ENCODE measurements at places on chromosomes 13 and 19.

DNA sequence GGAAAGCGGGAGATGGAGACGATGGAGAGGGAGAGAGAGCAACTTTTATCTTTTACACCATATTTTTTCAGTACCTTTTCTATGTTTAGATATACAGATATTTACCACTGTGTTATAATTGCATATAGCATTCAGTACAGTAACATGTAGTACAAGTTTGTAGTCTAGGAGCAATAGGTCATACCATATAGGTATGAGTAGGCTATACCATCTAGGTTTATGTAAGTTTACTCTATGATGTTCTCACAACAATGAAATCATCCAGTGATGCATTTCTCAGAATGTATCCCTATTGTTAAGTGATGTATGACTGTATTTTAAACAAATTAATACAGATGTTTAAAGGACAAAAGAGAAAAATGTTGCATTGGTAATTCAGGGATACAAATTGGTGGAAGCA, 136.1 kb downstream of the PDS5B start:
- DNase-seq = no peak

GRCh38 chr13:113069861-113070805, 35.5 kb upstream of the F7 start:
- no peak for DNase-seq

GRCh38 chr19:19338082-19338481, 17.5 kb downstream of the MAU2 start:
- no peak for DNase-seq

GRCh38 chr13:97112446-97113152, 109.5 kb upstream of the MBNL2 start:
- no peak for DNase-seq

DNA sequence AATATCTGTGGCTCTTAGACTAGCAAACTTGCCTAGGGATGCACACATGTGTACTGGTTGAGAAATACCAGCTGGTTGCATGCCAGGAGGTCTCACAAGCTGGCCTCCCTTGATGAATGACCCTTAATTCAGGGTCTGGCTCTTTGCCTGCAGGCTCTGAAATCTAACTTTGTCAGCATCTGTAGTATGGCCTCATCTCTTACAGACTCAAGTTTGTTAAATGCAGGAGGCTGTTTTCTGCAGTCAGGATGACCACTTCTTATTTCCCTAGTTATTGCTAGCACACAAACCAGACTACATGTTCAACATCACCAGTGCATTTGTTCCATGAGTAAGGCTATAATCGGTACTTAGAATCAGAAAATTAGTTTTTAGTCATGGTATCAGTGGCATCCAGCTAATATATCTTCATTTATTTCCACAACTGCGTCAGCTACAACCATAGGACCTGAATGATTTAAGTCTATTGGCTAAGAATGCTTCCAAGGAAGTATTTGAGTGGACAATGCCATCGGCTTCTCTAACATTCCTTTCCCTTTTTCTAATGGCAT, 23.3 kb upstream of the POSTN start:
- DNase-seq = no peak

DNA sequence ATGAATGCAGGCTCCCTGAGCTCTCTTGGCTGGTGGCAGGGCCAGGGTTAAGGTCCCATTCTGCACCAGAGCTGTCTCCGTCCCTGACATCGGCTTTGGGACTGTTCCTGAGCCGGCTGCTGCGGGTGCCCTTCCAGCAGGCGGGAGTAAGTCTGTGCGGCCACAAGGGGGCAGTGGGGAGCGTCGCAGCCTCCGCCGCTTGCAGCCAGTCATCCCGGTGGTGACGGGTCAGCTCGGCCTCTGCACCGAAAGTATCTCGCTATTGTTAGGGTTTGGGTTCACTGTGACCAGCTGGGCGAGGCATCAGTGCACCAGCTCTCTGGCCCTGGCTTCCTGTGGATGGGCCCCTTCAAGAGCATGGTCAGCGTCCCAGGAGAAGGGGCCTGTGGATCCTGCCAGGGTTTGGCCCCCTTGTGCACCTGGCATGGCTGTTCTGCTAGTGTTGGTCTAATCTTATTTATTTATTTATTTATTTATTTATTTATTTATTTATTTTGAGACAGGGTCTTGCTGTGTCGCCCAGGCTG, 15.1 kb downstream of the NDUFB7 start:
- no peak for DNase-seq

GRCh38 chr19:5288347-5288739, 52.3 kb downstream of the PTPRS start:
- DNase-seq = no peak

DNA sequence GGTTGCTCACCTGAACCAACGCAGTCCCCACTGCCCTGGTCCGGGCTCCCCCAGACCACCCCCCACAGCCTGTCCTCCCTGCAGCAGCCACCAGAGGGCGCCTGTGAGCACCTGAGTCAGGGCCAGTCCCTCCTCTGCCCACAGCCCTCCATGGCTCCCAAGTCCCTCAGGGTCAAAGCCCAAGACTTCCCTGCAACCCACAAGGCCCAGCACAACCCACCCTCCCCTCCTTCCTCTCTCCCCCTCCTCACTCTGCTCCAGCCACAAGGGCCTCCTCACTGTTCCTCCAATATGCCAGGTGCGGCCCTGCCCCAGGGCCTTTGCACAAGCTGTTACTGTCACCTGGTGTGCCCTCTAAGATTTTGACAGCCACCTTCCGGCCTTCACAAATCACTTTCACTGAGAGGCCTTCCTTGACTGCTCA, 10.9 kb downstream of the GNA15 start:
- DNase-seq = no peak

GRCh38 chr19:57611113-57611512, 2.9 kb upstream of the ZNF134 start:
- DNase-seq = no peak

DNA sequence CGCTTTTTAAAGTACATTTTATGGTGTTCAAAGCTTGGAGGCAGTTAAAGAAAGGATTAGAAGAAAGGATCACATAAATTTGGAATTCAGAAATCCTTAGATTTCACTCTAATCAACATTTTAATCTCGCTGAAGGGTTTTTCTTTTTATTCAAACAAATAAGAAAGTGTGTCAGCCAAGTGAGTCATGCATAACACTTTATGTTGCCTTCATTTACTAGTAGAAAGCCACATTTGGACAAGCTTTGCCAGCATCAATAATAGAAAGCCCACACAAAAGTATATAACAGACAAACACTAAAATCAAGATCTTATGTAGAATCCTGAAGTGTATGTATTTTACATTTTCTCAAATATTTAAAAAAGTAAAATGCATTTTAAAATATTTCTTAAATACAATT, 154.9 kb upstream of the TRPC4 start:
- DNase-seq = no peak

- DNase-seq = no peak
These were observed 33.3 kb upstream of the SPACA7 start for GRCh38 chr13:112342841-112343361.

GRCh38 chr13:47252627-47253026, 355.8 kb upstream of the HTR2A start:
- DNase-seq = no peak

DNA sequence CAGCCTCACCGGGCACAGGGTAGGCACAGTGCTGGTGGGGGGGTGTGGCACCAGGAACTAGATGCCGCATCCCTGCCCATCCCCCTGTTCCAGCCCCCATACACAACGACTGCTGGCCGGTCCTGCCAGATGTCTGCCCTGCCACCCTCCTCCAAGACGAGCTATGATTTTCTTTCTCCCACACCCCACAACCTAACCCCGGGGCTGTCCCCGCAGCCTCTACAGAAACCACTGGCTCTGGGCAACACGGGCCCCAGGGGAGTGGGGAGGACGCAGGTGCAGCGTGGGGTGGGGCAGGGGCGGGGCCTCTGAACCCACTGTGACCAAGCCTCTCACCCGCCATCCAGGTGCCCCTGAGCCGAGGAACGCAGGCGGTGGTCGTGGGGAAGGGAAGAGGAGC, 15.5 kb downstream of the PGLS start:
- DNase-seq = peak; percentile 3

- DNase-seq = no peak
These were observed at the start of gene FCHO1 for GRCh38 chr19:17751103-17751911. Gene FCHO1 (plus strand): TSS chr19:17751477. CDS start chr19:17755165, 3,688 bp downstream.

DNA sequence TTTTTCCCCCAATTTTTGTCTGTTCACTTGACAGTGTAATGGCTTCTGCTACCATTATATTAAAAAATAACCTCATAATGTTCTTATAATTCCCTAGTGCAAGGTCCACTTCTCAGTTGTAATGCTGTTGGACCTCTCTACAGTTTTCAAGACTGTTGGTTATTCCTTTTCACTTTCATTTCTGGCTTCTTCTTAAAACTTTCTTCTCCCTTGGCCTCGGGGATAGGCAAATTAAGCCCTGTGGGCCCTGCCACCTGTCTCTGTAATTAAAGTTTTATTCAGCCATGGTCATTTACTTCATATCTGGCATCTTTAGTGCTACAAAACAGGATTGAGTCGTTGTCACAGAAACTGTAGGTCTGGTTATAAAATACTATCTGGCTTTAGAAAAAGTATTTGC, 313.5 kb downstream of the KLF12 start:
- no peak for DNase-seq

DNA sequence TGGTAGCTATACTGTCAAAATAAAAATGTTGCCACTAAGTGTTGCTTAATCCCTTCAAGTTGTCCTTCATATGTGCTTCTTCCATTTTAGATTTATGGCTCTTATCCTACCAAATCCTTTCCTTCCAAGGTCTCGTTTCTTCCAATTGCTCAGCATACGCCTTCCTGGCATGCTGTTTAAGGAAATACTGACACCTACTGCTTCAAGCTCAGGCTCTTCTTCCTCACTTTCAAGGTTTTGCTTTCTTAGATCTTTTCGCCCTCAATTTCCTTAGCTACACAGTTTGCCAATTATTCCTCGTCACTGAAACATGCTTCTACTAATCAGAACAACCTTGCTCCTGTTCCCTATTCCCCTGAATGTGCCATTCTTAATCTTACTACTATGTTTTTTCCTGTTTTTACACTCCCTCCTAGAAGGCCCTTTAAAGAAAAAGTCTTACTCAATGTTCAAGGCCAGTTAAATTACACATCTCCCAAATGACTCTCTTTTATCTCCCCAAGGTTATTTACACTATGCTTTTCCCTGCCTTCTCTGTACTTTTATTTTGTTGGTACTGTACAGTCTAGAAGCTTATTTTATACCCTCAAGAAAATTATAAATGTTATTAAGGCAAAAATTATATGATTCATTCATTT, 343.1 kb downstream of the MZT1 start:
- no peak for DNase-seq

- no peak for DNase-seq
These were observed 97.6 kb upstream of the HTR2A start for GRCh38 chr13:46994492-46994891.

GRCh38 chr19:51372021-51372648, 319 bp downstream of the NKG7 start:
- no peak for DNase-seq

DNA sequence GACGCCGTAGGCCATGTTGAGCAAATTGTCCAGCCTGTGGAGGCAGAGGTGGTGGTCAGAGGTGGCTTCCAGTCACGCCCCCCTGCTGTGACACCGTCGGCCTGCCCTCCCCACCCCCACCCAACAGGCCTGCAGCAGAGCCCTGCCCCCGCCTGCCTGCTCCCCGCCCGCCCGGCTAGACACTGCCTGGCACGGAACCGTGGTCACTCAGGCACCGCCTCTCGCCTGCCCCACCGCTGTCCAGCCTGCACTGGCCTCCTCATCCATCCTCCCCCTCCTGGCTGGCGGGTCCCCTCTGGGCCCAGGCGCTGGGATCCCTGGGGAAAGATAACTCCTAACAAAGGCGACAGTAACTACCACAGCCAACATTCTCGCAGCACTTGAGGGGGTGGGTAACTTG, 21.7 kb downstream of the PRKCSH start:
- DNase-seq = no peak

GRCh38 chr13:100671389-100672182, 3.0 kb downstream of the TMTC4 start:
- no peak for DNase-seq

DNA sequence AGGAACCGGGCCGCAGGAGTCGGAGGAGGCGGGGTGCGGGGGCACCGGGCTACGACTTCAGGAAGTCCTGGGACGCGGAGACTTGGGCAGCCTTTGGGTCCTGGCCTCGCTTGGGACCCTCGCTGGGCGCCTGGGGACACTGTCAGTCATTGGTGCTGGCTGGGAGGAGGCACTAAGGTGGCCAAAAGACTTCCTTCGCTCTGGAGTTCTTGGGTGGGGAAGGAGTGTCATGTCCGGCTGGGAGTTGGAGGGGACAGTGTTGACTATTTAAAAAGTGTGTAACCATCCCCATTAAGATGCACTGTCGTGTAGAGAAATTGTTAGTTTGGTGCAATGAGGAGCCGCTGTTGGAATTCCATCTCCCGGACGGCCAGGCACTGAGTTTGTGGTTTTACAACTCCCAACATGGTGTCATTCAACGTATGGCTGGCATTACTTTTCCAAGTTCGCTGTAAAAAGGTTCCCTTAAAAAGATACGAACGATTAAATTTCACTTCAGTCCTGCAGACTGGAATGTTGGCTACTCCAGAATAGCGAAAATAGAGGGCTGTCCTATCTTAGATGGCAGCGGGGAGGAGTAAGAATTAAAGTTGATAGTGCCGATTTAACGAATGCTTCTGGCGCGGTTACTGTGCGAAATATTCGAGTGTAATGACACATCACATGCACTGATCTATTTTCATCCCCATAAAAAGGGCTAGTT, 776 bp downstream of the DNAJC3 start:
- DNase-seq = peak; percentile 63

GRCh38 chr19:8396563-8397203, 6.5 kb downstream of the RAB11B start:
- no peak for DNase-seq

- no peak for DNase-seq
These were observed 615.1 kb downstream of the EFNB2 start for GRCh38 chr13:105920370-105920769.

DNA sequence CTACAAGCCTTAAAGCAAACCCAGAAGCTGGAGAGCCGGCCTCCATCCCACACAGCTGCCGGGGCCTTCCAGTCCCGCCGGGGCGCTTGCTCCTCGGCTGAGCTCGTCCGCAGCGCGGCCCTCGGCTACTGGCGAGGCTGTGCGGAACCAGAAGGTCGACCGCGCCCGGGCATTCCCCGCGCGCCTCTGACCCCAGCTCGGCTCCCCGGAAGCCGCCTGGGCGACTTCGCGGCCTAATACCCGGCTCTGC, 863 bp downstream of the ANKRD10 start:
- no peak for DNase-seq

DNA sequence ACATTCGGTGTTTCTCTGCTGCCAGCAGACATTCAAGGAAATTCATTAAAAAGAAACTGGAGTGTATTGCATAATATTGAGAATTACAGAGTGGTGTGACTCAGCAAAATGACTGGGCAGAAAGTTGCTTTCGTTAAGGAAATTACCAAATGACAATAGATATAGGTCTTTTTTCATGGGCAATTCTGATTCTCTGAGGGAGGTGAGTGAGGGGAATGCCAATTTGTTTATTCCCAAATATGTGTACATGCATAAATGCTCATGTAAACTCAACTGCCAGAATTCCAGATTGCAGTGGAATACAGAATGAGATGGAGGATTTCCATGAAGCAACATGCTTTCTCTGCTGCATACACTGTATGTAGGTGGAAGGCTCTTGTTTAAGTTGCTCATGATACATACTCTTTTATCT, 1730.1 kb downstream of the SLITRK5 start:
- no peak for DNase-seq
